ENCODE measurements at places on chromosomes 5 and 9.

DNA sequence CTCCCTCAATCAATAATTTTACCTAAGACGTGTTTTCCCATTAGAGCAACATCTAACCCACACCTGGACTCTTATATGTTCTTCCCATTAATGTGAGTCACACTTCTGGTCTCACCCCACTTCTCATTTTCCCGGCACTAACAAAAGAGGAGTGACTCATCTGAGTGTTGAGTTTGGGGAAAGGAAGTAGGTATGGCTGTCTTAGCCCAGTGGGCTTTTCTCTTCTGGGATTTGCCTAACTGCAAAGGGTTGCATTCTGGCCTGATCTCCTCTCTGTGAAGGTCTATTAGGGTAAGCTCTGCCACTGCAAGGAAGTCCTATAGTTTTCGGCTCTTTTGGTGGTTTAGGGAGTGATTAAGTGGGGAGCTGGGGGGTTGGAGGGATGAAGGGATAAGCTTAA lies 195.6 kb downstream of the KIAA0825 start:
- DNase-seq, result no peak

- DNase-seq, result peak; percentile 42
These were observed 104.0 kb upstream of the ZNF366 start for GRCh38 chr5:72611118-72611730.

- DNase-seq, result no peak
These were observed 246.0 kb downstream of the GADD45G start for GRCh38 chr9:89850631-89851325.

- no peak for DNase-seq
These were observed 616.1 kb downstream of the DTWD2 start for GRCh38 chr5:118371973-118372831.

All from CD4-positive, alpha-beta T cell treated with Interleukin-1 beta for 1 hour (primary cell).